ENCODE measurements at places on chromosomes 13 and 19.

DNA sequence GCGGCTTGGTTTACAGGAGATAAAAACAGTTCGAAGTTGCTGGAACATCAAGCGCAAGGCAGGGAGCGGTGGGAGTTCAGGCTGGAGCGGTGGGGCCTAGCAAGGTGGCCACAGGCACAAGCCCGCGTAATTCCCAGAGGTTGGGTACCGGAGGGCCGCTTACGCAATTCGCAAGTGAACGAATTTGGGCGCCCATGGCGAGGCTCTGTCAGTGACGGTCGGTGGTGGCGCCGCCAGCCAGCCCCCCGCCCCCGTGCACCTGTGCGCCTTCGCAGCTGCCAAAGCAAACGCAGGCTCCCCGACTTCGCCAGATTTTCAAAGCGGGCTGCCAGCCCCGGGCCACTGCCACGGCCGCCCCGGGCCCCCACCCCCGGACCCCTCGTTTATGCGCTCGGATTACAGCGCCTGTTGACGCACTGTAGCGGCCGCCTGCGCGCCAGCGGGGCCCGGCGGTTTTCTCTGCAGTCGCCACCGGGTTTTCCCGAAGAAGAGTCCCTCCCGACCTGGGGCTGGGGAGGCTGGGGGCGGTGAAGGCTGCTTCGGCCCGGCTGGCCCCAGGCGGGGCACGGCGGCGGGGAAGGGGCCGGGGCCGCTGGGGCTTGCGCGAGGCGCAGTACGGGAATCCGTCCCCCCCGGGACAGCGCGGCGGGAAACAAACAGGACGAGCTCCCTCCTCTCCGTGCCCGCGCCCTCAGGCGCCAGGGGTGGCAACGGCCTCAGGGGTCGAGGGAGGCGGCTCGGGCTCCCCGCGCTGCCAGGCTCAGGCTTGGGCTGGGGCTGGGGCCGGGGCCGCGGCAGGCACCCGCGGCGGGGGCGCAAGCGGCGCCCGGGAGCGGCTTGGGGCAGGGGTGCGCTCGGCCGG is 709 bp downstream of the N4BP2L1 start:
- H3K27ac ChIP-seq: peak overlapping the region; percentile 87
- H3K4me3 ChIP-seq: peak overlapping the region; percentile 84
- peaks cover 5% of the 10 kb centered on the region for H3K36me3 ChIP-seq
- peak; percentile 79 for DNase-seq
- H3K27me3 ChIP-seq: no peaks in the 10 kb centered on the region

DNA sequence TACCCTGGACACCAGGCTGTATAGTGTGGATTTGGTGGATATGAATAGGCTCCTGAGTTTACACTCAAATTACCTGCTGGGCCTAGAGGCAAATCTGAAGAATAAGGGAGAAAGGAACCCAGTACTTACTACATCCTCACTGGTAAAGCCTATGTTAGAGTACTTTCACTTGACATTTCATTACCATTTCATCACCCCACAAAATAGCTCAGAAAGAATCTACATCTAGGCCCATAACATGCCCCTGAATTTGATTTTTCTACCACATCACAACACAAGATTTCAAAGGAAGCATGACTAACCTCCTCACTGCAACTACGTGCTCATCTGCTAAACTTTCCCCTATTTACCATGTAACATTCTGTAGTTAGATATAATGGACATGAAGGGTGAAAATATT is 43.3 kb downstream of the VWA8 start:
- H3K4me3 ChIP-seq: no peak overlapping the region
- H3K36me3 ChIP-seq: no peaks in the 10 kb centered on the region
- H3K27ac ChIP-seq: no peak overlapping the region
- no peaks in the 10 kb centered on the region for H3K27me3 ChIP-seq
- H3K4me1 ChIP-seq: peaks cover 23% of the 10 kb centered on the region

- H3K4me1 ChIP-seq: no peaks in the 10 kb centered on the region
- no peak overlapping the region for H3K4me3 ChIP-seq
- no peaks in the 10 kb centered on the region for H3K36me3 ChIP-seq
- no peaks in the 10 kb centered on the region for H3K27me3 ChIP-seq
Measured at GRCh38 chr13:111326621-111326965, 6.2 kb downstream of the TEX29 start.

GRCh38 chr13:78239714-78240113 is 321.1 kb upstream of the EDNRB start:
- no peak overlapping the region for H3K4me3 ChIP-seq
- H3K36me3 ChIP-seq: no peaks in the 10 kb centered on the region
- DNase-seq: no peak
- H3K27ac ChIP-seq: no peak overlapping the region
- H3K4me1 ChIP-seq: no peaks in the 10 kb centered on the region

DNA sequence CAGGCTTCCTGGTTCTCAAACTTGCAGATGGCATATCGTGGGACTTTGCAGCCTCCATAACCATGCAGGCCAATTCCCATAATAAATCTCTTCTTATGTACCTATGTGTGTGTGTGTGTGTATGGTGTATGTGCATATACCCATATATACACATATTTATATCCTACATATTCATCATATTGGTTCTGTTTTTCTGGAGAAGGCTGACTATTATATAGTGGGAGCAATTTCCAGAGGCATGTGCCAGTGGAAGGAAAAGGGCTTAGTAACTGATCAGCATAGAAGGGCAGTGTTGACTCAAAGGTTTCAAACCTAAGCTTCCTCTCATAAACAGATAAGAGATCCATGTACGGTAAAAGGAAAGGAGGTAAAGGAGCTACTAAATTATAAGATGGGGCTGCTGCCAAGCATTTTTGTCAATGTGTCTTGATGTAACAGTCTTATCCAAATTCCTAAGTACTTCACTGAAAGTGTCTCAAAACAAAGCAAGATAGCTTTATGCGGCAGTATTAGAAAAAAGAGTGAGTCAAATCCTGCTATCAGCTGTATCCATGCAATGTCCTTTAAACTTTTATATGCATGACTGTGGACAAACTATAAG is 432.1 kb downstream of the TBC1D4 start:
- H3K4me3 ChIP-seq: no peak overlapping the region
- no peak for DNase-seq
- H3K27me3 ChIP-seq: no peaks in the 10 kb centered on the region
- no peaks in the 10 kb centered on the region for H3K36me3 ChIP-seq
- no peaks in the 10 kb centered on the region for H3K4me1 ChIP-seq

DNA sequence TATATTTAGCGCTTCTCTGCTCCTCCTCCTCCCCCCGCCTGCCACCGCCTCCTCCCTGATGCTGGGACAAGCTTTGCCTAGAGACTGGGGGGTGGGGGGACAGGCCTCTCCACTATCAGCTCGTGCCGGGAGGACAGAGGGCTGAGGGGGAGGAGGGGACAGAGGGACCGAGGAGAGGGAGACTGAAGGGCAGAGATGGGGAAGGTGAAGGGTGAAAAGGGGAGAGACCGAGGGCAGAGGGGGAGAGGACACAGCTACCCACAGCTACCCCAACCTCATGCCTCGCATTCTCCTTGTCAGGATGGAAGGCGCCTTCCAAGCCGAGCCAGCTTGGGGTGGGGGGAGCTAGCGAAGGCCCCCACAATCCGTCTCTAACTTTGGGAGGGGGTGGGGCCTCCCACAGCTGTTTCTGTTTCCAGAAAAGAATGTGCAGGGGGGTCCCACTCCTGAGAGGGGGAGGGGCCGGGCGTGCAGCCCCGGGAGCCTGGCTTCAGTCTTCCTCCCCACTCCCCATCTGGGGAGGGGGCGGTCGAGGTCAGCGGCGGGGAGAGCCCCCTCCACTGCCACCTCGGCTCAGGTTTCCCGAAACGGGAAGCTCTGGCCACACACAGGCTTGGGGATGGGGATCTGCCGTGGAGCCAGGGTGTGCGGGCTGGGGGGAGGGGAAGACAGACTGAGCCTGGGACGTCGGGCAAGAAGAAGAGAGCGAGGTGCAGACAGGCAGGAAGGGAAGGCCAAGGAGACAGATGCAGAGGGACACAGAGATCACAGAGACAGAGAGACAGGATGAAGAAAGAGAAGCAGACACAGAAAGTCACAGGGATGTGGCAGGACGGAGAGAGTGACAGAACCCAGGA is 1.6 kb downstream of the DACT3 start:
- no peaks in the 10 kb centered on the region for H3K36me3 ChIP-seq
- H3K4me1 ChIP-seq: peaks cover 22% of the 10 kb centered on the region
- H3K4me3 ChIP-seq: peak overlapping the region; percentile 44
- H3K27me3 ChIP-seq: peaks cover 21% of the 10 kb centered on the region
- no peak overlapping the region for H3K27ac ChIP-seq

GRCh38 chr13:111855191-111855590 is 211.8 kb upstream of the SOX1 start:
- no peak for DNase-seq
- no peaks in the 10 kb centered on the region for H3K4me1 ChIP-seq

DNA sequence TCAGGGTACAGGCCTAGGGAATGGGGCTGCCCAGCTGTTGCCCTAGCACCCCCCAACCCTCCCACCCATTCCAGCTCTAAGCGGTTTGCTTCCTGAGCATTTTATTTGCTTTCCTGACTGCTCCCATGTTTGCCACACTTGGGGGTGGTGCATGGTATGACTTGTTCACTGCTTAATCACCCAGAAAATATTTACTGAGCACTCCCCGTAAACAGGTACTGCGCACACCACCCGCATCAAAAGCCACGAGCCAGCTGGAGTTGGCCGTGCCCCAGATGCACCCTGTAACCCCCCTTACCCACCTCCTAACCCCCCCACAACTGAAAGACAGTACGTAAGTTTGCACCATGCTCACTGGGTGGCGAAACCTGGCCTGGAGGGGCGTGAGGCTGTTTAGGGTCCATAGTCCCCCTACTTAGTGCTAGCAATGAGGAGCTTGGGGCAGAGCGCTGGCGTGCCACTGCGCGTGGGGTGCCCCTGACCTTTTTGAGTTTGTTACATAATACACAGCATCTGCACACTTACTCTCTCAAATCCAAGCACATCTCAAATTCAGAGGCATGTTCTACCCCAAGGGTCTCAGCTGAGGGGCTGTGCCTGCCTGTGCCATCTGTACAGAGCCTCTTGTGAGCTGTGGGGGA is 29.8 kb downstream of the DPF1 start:
- H3K27me3 ChIP-seq: no peaks in the 10 kb centered on the region
- H3K4me1 ChIP-seq: no peaks in the 10 kb centered on the region
- no peak overlapping the region for H3K27ac ChIP-seq
- no peak overlapping the region for H3K4me3 ChIP-seq
- no peak for DNase-seq
- H3K36me3 ChIP-seq: no peaks in the 10 kb centered on the region

DNA sequence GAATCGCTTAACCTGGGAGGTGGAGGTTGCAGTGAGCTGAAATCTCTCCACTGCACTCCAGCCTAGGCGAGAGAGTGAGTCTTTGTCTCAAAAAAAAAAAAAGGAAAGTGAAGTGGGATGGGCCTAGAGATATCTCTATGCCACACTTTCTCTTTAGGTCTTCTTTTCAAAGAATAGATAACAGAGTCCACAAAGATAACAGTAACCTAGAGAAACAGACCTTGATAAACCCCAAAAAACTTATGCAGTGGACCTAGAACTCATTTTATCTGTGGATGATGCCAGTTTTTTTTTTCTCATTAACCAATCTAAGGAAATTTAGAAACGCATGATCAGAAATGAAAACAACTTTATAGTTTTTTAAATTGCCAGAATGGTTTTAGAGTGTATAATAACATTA is 227.4 kb downstream of the LHFPL6 start:
- H3K4me1 ChIP-seq: no peaks in the 10 kb centered on the region
- no peak for DNase-seq
- no peak overlapping the region for H3K4me3 ChIP-seq
- no peaks in the 10 kb centered on the region for H3K36me3 ChIP-seq
- no peaks in the 10 kb centered on the region for H3K27me3 ChIP-seq
- H3K27ac ChIP-seq: no peak overlapping the region

DNA sequence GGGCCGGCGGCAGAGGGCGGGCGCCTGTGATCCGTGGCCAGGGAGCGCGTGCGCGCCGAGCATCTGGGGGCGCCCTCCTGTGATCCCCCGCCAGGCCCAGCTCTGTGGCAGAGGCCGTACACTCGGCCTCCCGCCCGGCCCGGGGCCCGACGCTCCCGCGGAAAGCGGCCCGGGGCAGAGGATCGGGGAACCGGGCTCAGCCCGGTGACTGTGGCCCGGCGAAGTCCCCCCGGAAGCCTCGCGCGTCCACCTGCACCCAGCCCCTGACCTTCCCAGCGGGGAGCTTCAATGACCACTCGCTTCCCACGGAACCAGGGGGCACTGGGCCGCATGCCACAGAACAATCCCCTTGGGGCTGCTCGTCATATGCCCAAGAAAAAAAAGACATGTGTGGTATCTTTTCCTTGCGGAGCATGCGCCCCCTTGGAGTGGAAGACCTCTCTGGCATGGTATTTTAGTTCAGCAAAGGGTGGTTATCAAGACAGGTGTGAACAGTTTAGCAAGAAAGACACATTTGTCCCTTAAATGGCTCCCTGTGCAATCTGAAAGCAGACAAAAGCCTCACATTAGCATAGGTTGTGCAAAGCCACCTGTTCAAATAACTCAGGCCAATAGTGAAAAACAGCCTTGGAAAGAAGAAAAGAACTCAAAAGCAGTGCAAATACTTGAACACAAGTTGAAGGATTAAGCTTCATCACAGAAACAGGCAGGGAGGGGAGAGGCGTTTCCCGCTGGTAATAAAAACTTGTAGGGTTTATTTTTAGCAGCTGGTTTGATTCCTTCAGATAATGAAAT is 290.9 kb upstream of the SOX21 start:
- DNase-seq: no peak
- no peaks in the 10 kb centered on the region for H3K36me3 ChIP-seq
- H3K4me3 ChIP-seq: no peak overlapping the region
- H3K4me1 ChIP-seq: no peaks in the 10 kb centered on the region
- no peak overlapping the region for H3K27ac ChIP-seq

DNA sequence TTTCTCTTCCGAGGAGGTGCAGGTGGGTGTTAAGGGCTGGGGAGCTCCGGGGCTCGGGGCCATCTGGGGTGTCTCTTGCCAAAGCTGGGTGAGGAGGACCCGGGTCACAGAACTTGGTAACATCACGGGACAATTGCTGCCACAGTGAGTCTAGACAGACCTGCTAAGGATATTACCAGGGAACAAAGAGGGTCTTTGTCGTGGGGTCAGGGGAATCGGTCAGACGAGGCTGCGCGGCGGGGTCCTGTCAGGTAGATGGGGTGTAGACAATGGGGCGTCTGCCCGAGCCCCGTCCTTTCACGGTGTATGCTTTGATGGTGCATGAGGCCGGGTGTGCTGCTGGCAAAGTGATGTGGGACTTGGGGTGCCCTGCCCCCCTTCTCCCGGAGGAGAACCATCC is 7.8 kb downstream of the PGPEP1 start:
- no peak for DNase-seq
- H3K36me3 ChIP-seq: peaks cover 2% of the 10 kb centered on the region
- no peaks in the 10 kb centered on the region for H3K4me1 ChIP-seq
- H3K4me3 ChIP-seq: no peak overlapping the region

GRCh38 chr13:105611424-105611823 is 924.0 kb downstream of the EFNB2 start:
- H3K4me1 ChIP-seq: no peaks in the 10 kb centered on the region
- H3K4me3 ChIP-seq: no peak overlapping the region
- H3K27me3 ChIP-seq: no peaks in the 10 kb centered on the region
